ENCODE measurements at places on chromosomes 11 and 22. TPM values are rescaled to one million over a fixed set of nuclear protein-coding genes. Genes with fewer than 3 reads are reported as not detected.

The LRRC74B gene
- polyA plus RNA-seq = not detected

The CDHR5 gene
- not detected for polyA plus RNA-seq

The USP47 gene
- 35.0 TPM for polyA plus RNA-seq

The ADM gene
- 247 TPM for polyA plus RNA-seq

The UCP3 gene
- 0.53 TPM for polyA plus RNA-seq

The OR51B2 gene
- polyA plus RNA-seq = not detected

The MAPK8IP2 gene
- polyA plus RNA-seq = 0.14 TPM

The SNX15 gene
- polyA plus RNA-seq = 10.5 TPM

The TUG1 gene
- polyA plus RNA-seq = 129 TPM

The AGBL2 gene
- 2.2 TPM for polyA plus RNA-seq

The GLYAT gene
- polyA plus RNA-seq = not detected

The DEUP1 gene
- not detected for polyA plus RNA-seq

The APLNR gene
- not detected for polyA plus RNA-seq

The MMP1 gene
- 41.2 TPM for polyA plus RNA-seq

The SERHL2 gene
- polyA plus RNA-seq = 9.0 TPM

The OR8G5 gene
- not detected for polyA plus RNA-seq

The SAA4 gene
- not detected for polyA plus RNA-seq

The ELFN2 gene
- polyA plus RNA-seq = 3.8 TPM

The C11orf87 gene
- 0.14 TPM for polyA plus RNA-seq

The LRRC4C gene
- polyA plus RNA-seq = 0.02 TPM

Data from AG04450 (cell line).